Esophagus squamous epithelium (tissue), 5 donors: ENCODE measurements at places on chromosomes 4 and X. TPM values are rescaled to one million over a fixed set of nuclear protein-coding genes. Genes with fewer than 3 reads are reported as not detected.

DNA sequence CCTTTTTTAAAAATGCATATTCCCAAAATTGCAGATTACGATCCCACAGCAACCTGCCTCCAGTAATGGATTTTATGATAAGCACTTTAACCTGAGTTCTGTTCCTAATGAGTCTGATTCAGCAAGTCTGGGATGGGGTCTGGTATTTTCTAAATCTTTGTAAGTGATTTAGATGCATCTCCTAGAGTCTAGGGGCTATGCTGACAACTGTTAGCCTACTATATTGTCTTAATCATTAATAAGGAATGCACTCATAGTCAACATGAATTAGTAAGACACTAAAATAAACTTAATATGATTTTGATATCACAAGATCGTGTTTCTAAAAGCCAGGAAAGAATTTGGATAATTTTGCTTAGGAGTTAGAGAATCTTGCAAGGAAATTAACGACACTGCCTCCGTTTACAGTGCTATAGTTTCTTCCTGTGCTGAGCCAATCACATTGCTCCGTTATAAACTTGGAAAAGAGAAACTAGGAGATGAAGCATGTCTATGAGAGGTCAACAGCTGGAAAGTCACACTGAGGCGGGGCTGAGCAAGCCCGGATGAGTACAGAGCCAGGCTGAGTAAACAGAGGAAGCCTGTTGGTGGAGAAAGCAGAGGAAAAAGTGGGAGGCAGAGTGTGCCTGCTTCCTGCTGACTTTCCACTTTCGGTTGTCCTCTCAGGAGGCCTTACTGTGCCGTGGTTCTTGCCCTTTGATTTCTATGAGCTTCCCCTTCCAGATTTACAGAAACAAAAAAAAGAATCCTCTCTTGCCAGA, 5.4 kb downstream of the SCARB2 start:
- no peak for DNase-seq

GRCh38 chr4:7900334-7900909, 39.2 kb downstream of the AFAP1 start:
- DNase-seq, result no peak

DNA sequence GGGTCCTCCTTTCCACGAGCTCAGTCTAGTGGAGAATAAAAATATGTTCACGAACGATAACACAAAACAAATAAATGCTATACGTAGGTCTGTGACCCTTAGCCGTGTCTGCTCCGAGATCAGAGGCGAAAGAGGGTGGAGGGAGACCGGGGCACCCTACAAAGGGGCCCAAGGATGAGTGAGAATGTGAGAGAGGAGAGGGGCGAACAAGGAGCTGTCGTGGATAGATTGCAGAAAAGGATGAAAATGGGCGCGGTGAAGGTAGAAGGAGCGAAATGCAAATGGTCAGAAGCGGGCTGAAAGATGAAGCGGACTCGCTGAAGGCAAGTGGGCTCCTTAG, 6.2 kb upstream of the ZBTB33 start:
- DNase-seq, result no peak

Gene TIMM8A
- total RNA-seq, result 4.4 TPM

Gene MAGEB17
- not detected for total RNA-seq
